ENCODE measurements at places on chromosomes 1 and 21.

DNA sequence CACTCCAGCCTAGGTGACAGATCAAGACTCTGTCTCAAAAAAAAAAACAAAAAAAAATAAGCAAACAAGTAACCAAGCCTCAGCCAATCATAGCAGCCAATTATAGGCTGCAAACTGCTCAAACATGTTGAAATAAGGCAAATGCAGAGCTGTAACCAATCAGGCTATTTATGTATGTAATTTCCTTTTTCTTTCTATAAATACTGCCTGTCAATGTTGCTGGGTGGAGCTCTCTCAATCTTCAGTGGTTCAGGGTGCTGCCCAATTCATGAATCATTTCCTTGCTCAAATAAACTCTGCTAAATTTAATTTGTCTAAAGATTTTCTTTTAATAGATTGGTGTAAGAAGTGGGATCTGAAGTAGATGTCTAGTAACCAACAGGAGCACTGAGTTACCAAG, 11.6 kb upstream of the CD1D start:
- no peak for DNase-seq

- no peak for DNase-seq
These were observed 293.9 kb downstream of the GRIK1 start for GRCh38 chr21:29645666-29646553.

DNA sequence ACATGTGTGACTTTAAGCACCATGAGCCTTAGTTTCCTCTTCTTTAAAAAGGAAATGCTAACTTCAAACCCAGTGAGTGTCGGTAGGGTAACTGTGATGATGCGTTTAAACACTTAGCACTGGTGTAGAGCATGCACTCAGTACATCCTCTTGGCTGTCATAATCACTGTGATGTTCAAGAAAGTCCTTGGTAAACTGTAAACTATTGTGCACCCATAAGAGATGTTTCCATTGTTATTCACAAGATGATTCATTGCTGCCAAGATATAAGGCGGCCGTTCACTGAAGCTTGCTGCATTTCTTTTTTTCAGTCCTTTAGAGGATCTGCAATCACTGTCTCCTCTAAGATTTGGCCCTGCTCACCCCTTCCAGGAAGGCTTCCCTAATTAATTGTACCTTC, 61.8 kb upstream of the DAB1 start:
- DNase-seq = no peak

DNA sequence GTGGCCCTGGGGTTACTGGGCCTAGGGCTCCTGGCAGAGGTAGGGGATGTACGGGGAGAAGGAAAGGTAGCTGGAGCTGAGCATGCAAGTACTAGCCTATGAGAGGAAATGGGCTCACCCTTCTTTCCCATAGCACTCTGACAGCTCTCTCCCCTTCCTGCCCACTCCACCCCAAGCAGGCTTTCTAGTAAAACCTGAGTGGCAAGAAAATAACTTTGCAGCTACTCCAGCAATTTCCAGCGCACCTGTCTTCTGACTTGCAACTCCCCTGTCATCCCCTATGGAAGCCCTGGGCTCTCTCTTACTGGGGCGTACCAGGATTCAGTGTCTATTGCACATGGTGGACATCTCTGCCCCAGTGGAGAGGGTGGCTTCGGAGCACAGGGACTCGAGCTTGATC, 6.7 kb upstream of the IVL start:
- DNase-seq = no peak

- DNase-seq = no peak
These were observed 42.1 kb downstream of the NCF2 start for GRCh38 chr1:183548116-183548515.

DNA sequence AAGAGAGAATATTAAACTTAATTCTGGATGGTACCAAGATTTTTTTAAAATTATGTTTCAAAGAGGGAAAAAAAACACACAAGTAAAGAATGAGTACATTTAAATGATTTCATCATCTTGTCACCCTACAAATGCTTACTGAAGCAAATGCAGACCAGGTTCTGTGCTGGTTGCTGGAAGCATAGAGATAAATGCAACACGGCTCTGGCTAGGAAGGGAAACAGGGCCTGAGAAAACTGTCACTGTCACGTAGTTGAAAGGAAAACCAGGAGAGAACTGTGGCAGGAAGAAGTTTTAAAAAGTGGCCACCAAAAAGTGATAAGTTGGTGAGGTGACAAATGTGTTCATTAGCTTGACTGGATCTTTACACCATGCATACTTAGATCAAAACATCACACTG, 336.9 kb upstream of the NFIA start:
- no peak for DNase-seq

DNA sequence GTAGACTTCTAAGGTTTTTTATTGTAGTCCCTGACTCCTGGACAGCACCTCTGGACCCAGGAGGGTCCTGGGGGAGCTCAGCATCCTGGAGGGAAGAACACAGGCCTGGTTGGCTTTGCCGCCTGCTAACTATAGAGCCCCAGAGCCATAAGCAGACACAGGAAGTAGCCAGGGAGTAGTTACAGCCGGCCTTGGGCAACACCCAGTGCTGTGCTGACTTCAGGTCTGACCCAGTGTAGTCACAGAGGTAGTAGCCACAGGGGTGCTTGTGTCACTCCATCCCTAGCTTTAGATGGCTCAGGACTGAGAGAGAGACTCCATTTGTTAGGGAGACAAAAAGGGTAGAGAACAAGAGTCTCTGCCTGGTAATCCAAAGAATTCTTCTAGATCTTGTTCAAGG, 21.9 kb downstream of the MCOLN2 start:
- DNase-seq = no peak

- DNase-seq = no peak
These were observed 9.5 kb downstream of the MR1 start for GRCh38 chr1:181043025-181043888.

DNA sequence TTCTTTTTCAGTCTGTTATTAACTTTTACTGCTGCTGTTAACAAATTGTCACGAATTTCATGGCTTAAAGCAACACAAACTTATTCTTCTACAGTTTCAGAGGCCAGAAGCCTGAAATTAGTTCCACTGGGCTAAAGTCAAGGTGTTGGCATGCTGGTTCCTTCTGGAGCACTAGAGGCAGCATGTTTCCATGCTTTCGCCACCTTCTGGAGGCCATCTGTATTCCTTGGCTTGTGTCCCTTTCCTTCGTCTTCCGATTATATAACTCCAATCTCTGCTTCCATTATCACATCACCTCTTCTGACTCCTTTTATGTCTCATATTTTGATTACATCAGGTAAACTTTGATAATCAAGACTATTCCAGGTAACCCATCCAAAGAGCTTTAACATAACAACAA, 1742.1 kb downstream of the BRINP3 start:
- DNase-seq = no peak

GRCh38 chr1:223225481-223225880, 82.4 kb upstream of the TLR5 start:
- no peak for DNase-seq

DNA sequence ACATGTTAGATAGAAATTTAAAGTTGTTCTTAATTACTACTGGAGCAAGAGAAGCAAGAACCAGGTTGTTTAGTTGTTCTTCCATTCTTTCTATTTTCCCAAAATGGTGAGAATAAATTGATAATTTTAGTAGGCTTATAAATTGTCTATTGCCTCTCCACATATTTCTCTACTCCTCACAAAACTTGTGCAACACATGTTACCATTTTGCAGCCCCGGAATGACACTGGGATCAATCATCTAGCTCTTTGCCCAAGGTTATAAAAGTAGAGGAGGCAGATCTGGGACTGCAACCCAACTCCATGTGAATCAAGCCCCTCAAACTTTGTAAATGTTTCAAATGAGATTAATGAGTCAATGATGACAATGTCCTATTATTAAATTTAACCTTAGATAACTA, 34.9 kb downstream of the PRMT6 start:
- DNase-seq = no peak

- DNase-seq = no peak
These were observed 16.3 kb downstream of the PAX7 start for GRCh38 chr1:18646786-18647410.

GRCh38 chr1:20211511-20211931, 25.2 kb upstream of the PLA2G2C start:
- no peak for DNase-seq

DNA sequence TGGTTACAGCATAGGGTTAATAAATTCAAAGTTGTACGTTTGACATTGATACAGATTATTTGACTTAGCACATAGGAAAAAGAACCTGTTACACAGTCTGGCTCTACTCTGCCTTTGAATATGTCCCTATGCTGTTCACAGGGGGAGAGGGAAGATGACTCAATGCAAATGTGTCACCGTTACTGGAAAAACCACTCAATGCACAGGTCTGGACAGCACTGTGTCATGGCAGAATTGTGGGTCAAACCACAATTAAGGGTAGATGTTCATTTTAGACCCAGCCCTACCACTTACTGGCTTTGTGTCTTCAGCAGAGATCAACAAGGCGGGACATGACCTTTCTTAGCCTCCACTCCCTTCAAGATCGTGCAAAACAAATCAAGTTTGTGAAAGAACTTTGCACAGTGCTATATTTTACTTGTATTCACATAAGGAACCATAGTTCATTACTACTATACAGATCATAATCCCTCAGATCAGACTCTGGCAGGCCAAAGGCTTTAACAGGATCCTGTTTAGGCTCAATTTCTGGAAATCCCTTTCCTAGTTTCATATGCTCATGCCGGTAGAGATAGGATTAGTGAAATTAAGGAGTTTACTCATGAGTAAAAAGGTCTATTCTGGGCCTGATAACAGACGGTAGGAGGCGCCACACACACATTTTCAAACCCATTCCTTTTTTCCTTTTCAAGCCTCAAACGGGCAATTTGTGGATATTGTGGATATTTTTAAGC, 22.1 kb downstream of the EIF2D start:
- DNase-seq = no peak

DNA sequence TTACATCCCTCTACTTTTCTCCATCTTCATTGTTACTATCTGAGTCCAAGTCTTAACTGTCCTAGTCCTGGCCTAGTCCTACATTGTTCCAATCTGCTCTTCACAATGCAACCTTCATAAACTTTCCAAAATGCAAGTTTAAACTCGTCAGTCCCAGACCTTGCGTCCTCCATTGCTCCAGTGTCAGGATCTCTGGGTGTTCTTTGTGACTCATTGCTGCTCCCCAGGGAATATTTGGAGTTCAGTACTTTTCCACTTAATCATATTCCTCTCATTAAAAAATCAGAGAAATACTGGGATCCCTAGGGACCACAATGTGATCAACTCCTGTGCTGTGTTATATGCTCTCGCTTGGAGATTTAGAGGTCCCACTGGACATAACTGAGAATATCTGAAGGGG, 18.0 kb upstream of the KPRP start:
- no peak for DNase-seq

DNA sequence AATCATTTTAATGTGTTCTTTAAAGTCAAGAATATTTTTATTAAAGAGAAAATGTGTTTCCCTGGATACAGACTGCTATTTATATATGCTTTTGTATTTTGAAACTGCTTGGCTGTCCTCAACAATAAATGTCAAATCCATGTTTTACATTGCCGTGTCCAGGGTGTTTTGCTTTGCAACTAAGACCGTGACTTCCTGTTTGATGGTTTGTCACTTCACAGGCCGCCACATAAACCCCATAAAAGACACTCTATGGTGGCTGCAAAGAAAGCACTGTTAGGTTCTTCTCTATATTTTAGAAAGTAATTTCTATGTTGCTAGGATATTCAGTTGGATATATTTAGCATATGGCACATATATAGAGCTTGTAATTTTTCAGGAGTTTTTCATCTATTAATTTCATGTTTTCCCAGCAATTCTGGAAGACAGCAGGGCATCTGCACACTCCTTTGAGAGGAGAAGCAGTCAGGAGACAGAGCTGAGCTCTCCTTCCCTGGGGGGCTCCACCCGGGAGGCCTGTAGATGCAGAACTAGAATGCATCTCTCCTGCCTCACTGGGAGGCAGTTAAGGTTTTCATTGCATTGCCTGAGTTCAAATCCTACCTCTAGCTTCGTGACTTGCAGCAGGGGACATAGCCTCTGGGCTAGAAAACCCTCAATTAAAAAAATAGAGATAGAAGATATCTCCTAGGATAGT, 33.1 kb downstream of the PRDM2 start:
- peak; percentile 33 for DNase-seq

- DNase-seq = no peak
These were observed 923.2 kb downstream of the LTN1 start for GRCh38 chr21:28069450-28069923.

GRCh38 chr1:216902669-216903381, 179.6 kb upstream of the ESRRG start:
- DNase-seq = no peak

DNA sequence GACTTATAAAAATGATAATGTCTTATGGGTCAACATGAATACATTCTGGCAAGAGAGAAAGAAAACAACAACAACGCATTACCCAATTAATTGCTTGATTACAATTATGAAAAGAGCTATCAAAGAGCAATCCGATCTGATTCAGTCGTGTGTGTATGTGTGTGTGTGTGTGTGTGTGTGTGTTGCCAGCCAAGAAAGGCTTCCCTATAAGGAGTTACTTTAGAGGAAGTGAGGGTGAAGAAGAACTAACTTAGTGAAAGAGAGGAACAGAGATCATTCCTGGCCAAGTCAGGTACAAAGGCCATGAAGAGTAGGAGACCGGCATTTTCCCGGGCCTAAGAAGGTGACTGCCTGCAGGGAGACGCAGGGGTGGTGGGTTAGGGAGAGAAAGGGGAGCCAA, 9.4 kb downstream of the TMEM35B start:
- DNase-seq = no peak

- no peak for DNase-seq
These were observed 60.6 kb upstream of the C1orf21 start for GRCh38 chr1:184326278-184326677.

DNA sequence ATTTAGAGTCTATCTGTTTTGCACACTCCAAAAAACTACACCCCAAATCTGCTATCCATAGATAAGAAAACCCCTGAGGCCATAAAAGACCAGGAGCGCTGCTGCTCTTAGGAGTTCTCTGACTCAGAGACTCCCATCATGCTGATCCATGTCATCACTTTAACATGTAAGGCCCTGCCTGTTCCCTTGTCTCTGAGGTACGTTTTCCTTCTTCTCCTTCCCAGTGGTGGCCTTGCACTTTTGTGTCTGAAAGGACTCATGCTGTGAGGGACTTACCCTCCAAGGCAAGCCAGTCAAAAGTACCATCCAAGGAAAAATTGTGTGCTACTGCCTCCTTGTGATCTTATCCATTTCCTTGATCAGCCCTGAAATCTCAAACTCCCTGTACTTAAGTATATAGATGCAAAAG, 427.4 kb upstream of the NCAM2 start:
- DNase-seq = no peak

DNA sequence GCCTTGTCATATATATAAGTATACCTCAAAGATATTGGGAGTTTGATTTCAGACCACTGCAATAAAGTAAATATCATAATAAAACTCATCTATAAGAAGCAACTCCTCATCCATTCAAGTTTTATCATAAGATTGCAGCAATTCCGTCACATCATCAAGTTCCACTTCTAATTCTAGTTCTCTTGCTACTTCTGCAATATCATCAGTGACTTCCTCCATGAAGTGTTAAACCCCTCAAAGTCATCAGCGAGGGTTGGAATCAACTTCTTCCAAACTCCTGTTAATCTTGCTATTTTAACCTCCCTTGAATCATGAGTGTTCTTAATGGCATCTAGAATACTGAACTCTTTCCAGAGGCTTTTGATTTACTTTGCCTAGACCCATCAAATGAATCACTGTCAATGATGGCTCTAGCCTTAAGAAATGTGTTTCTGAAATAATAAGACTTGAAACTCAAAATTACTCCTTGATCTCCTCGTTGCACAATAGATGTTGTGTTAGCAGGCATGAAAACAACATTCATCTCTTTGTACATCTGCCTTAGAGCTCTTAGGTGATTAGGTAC, 88.3 kb downstream of the RPE65 start:
- DNase-seq = no peak

GRCh38 chr21:34698270-34699015, 29.6 kb downstream of the CLIC6 start:
- DNase-seq = no peak

All from T-helper 1 cell (primary cell).